Substantia nigra (tissue), 51 donors: ENCODE measurements at places on chromosomes 11 and 22.
A peak's percentile ranks its signal among the peaks of the same experiment; 100 is the strongest.

- no peak for DNase-seq
These were observed 16.2 kb downstream of the MPPED1 start for GRCh38 chr22:43428005-43428485.

- DNase-seq: no peak
These were observed 9.6 kb downstream of the ADM start for GRCh38 chr11:10314199-10315072.

DNA sequence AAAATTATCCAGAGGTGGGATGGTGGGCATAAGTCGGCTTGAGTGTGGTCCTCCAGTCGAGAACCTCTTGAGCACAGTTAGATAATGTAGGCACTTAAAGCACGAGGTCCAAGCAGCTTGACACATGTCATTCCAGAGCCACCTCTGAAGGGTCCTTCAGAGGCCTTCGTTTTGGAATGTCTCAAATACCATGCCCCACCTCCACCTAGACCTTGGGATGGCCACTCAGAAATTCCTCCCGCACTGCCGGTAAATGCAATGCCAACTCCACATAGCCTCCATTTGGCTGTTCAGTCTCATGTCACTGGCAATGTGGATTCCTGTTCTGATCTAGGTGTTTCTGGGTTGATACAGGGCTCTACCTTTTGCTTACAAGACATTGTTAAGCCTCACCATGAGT is 43.9 kb downstream of the BDNF start:
- DNase-seq: no peak

DNA sequence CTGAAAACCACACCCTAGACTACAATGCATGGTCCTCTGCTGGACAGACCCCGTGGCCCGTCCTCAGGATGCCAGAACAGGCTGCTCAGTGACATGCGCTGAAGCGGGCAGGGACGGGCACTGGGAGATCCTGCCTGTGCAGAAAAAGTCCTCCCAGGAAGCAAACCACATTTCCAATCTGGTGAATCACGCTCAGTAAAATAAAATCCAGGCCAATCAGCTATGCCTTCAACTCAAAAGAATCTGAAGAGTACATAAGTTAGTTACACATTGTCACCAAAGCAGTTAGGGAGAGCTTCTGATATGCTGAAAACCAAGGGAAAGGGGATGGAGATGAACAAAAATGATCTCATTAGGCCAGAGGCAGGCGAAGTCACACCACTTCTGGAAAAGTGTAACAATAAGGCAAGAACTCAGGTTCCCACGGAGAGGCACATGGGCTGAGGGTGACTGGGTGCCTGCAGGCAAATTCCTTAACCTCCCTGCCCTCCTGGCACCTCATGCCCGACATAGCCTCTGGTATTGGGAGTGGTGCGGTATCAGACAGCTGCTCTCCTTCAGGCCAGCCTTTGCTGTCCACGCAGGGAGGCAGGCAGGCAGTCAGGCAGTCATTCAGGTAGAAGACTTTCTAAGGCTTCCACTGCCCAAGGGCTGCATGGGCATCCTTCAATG is 66.4 kb downstream of the APOL5 start:
- no peak for DNase-seq

DNA sequence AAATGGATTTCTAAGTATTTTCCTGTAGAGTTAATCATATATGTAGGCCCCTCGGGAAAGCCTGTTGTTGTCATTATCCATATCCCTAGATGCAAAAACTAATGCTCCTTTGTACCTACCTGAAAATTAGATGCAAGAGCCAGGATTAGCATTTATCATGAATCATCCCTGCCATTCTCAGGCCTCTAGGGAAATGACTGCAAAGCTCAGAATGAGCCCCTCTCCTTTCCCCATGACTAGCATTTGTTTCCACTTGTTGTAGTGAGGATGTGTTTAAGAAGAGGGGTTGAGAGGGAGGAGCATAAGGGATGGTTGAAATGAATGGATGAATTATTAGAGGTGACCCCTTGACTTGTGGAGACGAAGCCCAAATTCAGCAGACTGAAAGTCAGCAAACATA is 537.9 kb downstream of the NTM start:
- DNase-seq: no peak

DNA sequence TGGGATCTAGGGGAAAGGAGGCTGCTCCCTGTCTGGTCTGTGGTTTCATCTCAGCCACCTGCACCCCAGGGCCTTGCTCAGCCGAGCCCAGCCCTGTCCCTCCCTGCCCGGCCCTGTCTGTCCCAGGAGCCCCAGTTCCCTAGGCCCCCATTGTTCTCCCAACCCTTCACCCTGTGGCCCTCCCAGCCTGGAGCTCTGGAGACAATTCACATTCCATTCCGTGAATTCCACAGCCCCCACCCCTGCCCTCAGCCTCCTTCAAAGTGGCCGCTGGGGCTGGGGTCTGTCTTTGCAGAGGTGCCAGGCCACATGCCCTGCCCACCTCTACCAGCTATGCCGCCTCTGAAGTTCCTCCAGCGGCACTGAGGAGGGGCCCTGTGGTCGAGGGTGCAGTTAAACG is 77.9 kb upstream of the WNT11 start:
- DNase-seq: no peak

DNA sequence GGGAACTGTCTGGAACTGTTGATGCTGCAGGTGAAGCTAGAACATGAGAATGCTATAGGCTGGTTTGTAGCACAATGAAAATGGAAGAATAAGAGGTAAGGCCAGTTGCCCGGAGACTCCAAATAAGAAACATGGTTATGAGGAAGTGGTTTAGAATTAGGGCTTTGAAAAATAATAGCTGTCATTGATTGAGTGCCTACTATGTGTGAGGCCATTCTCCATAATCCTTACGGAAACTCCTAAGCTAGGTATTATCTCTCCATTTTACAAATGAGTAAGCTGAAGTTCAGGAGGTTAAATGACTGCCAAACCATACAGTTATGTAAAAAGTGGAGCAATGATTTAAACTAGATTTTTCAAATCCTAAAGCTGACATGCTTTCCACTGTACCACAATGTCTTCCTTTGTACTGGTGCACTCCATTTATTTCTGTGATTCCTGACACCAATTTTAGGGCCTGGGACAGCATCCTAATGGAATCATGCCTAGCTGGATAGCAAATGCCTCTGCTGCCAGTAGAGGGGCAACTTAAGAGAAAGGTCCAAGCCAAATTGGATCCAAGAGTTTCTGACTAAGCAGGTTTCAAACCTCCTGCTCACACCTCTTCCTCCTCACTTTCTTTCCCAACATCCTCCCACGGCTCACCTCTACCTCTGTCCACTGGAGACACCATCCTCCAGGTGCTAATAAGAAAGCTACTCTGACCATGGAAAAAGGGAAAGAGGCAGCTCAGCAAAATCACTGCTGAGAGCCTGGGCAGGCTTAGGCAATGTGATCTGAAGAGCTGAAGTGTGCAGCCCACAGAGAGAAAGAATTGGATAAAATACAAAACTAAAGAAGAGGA is 46.9 kb upstream of the PICALM start:
- no peak for DNase-seq

DNA sequence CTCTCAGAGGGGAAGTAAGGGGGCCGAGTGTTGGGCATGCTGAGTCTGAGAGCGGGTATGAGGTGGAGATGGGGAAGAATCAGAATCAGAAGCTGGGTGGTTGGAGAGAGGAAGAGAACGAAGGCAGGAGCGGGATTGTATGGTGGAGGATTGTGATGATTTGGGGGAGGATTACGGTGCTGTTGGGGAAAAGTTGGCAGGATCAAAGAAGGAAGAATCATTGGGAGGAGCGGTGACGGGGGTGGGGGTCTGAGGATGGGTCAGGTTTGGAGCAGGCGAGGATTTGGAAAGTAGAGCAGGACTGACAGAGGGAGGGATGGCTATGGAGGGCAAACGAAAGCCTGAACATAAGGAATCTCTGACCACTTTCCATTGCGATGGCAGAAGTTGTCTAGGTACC is 22.1 kb downstream of the ZNF195 start:
- no peak for DNase-seq

- DNase-seq: peak; percentile 13
These were observed 96.0 kb downstream of the ABTB2 start for GRCh38 chr11:34261820-34262219.

GRCh38 chr11:35418282-35419183 is 825 bp downstream of the SLC1A2 start:
- no peak for DNase-seq

GRCh38 chr22:50516068-50516467 is 8.0 kb downstream of the NCAPH2 start:
- DNase-seq: no peak

- no peak for DNase-seq
These were observed 251.9 kb downstream of the ST3GAL4 start for GRCh38 chr11:126607374-126607773.

- no peak for DNase-seq
These were observed 444.4 kb downstream of the DLG2 start for GRCh38 chr11:85182441-85183387.

GRCh38 chr11:7585816-7586215 is 72.0 kb downstream of the PPFIBP2 start:
- DNase-seq: no peak

DNA sequence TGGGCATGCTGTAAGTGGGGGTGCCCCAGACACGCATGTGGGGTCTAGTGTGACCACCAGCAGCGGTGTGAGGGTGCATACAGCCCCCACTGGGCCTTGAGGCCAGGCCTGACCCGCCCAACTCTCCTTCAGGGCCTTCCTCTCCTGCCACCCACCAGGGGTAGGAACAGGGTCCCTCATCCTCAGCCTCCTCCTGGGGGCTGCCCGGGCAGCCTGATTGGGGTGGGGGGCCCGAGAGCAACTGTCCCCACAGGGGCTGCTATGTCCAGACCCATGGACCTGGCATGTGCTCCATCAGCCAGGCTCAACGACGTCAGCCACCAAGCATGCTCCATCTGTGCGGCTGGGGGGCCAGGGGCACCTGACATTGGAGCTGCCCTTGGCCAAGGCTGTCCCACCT is 27.2 kb downstream of the RTN4R start:
- no peak for DNase-seq
